ENCODE measurements at places on chromosomes 5 and 9.

DNA sequence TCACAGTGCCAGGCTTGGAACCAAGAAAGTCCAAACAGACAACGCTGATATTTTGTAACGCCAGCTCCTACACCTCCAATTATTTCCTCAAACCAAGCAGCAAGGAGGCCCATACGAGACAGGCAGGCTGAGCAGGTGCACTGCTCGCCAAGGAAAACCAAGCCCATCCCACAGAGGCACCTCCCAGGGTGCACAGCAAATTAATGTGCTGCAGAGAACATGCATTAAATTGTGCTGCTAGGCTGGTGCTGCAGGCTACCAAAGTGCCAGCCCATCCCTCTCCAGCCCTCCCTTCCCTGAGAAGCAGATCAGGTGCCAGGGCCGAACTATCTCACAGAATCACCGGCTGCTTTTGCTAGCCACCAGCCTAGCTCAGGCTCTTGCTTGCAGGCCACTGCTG lies 137.8 kb downstream of the PAX5 start:
- no peak for DNase-seq

DNA sequence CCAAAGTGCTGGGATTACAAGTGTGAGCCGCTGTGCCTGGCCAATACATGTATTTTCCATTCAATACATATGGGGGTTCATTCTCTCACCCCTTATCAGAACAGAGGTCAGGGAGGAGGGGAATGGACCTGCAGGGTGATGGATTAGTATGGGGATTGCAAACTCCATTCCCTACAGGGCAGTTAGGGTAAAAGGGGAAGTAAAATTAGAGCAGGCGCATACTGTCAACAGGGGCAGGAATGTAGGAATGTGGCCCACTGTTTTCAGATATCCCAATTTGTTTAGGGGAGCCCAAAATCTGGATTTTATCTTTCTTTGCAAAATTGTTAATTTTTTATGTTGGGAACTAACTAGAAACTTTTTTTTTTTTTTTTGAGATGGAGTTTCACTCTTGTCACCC lies 46.4 kb upstream of the SLC44A1 start:
- no peak for DNase-seq

- DNase-seq, result no peak
Measured at GRCh38 chr5:171965745-171966144, 40.7 kb downstream of the FBXW11 start.

- no peak for DNase-seq
Measured at GRCh38 chr5:56637321-56637920, 177.9 kb upstream of the MAP3K1 start.

- no peak for DNase-seq
Measured at GRCh38 chr5:56367748-56368147, 134.6 kb upstream of the ANKRD55 start.

- DNase-seq, result no peak
Measured at GRCh38 chr9:135848341-135849047, 58.9 kb downstream of the CAMSAP1 start.

DNA sequence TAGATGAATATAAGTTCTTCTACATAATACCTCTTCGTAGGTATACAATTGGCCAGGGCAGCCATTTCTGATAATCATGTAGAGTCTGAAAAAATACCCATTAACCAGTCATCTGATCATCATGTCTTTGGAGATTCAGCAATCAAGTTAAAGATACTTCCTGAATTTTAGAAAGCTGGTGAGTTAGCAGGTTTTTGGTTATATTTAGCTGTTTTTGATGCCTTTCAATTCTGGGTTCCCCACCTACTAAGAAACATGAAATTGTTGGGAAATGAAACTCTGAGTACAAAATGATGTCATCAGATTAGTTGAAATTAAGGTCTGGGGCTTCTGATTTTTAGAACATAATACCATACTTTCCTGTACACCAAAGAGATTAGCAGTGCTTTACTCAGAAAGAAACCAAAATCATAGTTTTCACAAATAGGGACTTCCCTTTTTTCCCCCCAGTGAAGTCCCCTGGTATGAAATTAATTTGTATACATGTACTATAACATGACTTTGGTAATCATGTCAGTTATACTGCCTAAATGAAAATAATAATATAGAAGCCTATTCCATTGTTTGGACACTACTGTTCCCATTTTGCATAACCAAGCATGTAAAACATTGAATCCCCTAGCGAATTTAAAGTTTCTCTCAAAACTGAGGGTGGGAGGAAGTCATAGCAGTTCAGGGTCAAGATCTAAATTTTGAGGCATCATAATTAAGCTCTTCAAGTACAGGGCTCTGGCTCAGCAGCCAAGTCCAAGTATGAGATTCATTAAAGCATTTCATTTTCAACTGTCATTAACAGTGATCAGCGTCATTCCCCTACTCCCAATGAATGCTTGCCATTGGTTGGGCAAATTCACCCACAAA lies 17.9 kb downstream of the PRLR start:
- DNase-seq, result no peak

DNA sequence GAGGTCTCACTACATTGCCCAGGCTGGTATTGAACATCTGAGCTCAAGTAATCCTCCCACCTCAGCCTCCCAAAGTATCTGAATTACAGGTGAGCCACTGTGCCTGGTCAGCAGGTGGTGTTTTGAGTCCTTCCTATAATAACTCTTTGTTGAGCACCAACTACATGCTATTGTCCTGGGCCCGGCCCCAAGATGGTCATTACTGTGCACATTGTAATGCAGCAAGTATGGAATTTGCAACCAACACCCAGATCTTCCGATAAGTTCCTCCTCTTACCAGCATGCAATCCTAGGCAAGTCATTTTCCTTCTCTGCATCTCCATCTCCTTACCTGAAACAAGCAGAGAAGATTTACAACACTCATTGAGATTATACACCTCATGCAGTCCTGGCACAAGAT lies 510.3 kb upstream of the KLF4 start:
- DNase-seq, result no peak

Data from stimulated activated CD8-positive, alpha-beta memory T cell treated with anti-CD3 and anti-CD28 coated beads, Interleukin-4, amount 100 ng/mL, for 4 hours (primary cell).